SK-MEL-5 (cell line): ENCODE measurements at places on chromosomes 3 and 15.

DNA sequence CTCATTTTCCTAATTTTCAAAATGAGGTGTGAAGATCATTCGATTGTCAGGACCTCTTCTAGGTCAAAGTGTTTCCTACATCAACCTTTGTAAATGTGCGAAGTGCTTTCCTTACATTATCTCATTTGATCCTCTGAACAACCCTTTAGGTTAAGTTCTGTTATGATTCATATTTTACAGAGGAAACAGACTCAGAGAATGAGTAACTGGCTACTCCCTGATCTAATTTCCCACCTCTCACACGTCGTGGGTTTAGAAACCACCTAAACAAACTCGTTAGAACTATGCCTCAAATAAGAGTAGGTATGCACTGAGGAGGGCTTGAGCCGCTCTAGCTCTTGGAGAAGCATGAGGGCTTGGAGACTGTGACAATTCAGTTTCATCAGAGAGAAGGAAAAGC is 148.6 kb downstream of the CD47 start:
- DNase-seq: no peak

GRCh38 chr15:58549785-58550074 is 117.9 kb downstream of the LIPC start:
- DNase-seq: no peak

DNA sequence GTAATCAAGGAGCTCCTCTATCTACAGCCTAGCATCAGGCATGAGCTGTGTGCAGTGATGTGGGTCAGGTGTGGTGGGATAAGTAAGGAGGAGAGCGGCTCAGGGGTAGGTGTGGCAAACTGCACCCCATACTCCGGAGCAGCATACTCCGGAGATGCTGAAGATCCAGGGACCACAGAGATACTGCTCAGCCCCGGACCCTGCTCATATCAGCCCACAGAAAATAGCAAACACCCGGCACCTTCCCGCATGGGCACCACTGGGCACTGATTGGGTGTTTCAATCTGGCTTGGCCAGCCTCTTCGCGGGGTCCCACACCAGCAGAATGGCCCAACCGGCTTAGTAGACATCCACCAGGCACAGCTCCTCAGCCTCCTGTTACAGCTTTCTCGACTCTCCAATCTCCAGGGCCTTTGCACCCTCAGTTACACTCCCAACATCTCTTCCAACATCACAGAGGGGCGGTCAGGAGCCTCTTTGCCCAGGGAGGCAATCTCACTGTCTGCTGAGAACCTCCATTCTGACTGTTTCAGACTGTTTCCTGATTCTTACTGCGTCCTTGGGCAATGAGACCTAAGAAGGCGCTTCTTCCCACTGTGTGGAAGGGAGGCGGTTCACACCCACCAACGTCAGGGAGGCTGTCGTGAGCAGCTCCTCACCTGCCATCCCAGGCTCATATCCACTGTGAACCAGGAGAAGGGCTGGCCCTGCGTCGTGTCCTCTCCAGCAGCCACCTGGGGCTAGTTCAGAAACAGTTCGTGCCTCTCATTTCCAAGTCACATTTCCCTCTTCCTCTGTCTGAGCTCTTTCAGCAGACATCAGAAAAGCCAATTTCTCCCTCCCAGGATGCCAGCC is 59.8 kb downstream of the CAPN7 start:
- no peak for DNase-seq

GRCh38 chr15:94739639-94740038 is 508.3 kb downstream of the MCTP2 start:
- DNase-seq: no peak

DNA sequence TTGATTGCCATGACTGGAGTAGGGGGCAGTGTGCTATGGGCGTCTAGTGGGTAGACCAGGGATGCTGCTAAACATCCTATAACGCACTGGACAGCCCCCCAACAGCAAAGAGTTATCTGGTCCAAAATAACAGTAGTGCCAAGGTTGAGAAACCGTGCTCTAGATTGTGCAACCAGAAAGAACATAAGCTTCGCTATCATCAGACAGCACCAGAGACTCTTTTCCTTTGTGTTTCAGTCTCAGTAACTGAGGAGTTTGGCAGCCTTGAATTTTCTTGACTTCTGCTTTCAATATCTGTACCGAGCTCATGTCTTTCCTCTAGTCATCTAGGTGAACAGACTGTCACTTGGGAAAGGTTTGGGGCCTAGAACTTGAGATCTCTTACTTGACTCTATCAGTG is 8.8 kb downstream of the ARID3B start:
- no peak for DNase-seq

DNA sequence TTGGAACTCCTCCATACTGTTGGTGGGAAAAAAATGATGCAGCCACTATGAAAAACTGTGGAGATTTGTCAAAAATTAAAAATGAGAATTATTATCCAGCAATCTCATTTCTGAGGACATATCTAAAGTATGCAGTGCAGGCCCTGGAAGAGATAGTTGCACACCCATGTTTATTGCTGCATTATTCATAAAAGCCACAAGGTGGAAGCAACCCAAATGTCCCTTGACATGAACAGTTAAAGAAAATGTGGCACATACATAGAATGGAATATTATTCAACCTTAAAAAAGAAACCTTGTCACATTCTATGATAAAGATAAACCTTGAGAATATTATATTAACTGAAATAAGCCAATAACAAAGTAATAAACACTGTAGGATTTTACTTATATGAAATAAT is 80.9 kb upstream of the ARHGEF26 start:
- peak; percentile 62 for DNase-seq

- no peak for DNase-seq
Measured at GRCh38 chr3:197393711-197394110, 95.3 kb upstream of the DLG1 start.

DNA sequence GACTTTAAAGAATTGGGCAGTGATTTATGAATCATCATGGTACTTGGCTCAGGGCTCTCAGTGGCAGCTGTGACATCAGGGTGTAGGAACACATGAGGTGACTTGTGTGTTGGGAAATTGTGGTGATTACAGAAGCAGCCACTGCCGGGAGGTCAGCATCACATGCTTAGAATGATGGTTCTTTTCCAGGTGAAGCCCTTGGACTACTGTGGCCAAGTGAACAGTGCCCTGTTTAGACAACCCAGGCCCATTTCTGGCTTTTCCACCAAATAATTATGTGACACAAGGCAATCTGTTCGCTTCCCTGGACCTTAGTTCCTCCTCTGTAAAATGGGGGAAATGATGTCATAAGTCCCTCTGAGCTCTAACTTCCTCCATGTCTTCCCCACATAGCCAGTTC is 139.7 kb upstream of the ROPN1 start:
- DNase-seq: no peak

DNA sequence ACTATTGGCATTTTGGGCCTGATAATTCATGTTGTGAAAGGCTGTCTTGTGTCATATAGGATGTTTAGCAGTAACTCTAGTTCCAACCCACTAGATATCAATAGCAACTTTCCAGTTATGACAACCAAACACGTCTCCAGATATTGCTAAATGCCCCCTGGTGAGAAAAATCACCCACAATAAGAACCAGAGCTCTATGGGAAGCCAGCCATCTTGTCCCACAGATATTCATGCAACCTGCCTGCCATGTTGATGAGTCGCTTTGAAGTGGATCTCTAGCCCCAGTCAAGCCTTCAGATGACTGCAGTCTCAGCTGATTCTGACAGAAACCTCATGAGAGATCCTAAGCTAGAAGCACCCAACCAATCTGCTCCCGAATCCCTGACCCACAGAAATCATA is 5.6 kb upstream of the TNIK start:
- DNase-seq: no peak

GRCh38 chr3:63029326-63029725 is 154.1 kb upstream of the CADPS start:
- DNase-seq: no peak

- DNase-seq: no peak
Measured at GRCh38 chr3:53591646-53592045, 97.2 kb downstream of the CACNA1D start.

DNA sequence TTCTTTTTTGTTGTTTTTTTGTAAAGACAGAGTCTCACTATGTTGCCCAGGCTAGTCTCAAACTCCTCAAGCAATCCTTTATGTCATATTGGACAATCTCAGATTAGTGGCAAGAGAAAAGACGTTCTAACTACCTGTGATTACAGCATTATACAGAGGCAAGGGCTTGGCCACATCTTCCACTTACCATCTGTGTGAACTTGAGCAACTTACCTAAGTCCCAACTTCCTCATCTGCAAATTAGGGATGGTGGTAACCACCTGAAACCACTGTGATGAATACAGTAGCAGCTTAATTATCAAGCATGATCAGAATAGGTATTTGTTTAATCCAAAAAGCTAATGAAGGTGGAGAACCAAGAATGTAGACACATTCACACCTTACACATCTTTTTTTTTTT is 16.1 kb downstream of the LRRC2 start:
- DNase-seq: no peak

DNA sequence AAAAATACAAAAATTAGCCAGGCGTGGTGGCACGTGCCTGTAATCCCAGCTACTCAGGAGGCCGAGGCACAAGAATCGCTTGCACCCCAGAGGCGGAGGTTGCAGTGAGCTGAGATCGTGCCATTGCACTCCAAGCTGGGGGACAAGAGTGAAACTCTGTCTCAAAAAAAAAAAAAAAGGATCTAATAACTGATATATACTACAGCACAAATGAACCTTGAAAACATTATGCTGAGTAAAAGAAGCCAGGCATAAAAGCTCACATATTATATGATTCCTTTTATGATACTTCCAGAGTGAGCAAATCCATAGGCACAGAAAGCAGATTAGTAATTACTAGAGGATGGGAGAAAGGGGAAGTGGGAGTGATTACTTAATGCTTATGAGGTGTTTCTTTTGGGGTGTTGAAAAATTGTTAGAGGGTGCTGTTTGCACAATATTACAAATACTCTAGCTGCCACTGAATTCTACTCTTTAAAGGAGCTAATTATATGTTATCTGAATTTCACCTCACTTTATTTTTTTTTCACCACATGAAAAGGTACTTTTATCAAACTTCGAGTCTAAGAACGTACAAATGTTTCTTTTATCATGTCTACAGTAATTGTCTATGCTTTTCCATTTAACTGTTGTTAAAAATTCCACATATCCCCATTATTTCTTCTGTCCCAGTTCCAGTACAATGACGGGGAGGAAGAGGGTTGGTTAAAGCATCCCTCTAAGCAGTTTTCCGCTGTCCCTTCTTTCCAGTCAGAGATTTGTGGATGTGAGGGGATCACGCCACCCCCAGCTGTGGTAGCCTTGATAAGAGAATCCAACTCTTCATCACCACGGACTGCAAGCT is 77.7 kb upstream of the FAM174B start:
- no peak for DNase-seq
